Brain microvascular endothelial cell (primary cell): ENCODE measurements at places on chromosomes 6 and 20.
A peak's percentile ranks its signal among the peaks of the same experiment; 100 is the strongest.

- no peak for DNase-seq
Measured at GRCh38 chr20:33644313-33645071, 17.6 kb upstream of the C20orf144 start.

- DNase-seq = no peak
Measured at GRCh38 chr6:36519352-36519751, 27.9 kb downstream of the STK38 start.

GRCh38 chr6:25418454-25419052 is 139.4 kb downstream of the CARMIL1 start:
- peak; percentile 20 for DNase-seq

- DNase-seq = peak; percentile 47
Measured at GRCh38 chr6:74931558-74931957, 274.3 kb downstream of the COL12A1 start.

DNA sequence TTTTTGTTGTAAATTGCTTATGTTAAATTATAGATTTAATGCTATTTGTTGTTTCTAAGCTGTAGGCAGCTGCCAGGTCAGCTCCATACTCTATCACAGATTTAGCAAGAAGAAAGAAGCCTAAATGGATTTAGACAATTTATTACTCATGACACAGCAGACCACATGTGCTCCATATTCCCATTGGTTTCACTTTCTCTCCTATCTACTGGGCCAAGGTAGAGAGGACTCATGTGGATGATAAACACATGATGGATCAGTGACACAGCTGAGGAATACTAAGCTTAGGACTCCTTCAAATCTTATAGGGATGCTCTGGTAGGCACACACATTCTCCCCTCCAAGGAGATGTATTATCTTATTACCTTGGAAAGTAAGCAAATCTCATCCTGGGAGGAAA is 553.0 kb upstream of the ADGRB3 start:
- peak; percentile 1 for DNase-seq
